ENCODE measurements at places on chromosomes 4 and X.

- DNase-seq, result no peak
These were observed 697.5 kb upstream of the GNPDA2 start for GRCh38 chr4:45423896-45424295.

GRCh38 chrX:41666251-41666650, 22.5 kb upstream of the GPR34 start:
- no peak for DNase-seq

DNA sequence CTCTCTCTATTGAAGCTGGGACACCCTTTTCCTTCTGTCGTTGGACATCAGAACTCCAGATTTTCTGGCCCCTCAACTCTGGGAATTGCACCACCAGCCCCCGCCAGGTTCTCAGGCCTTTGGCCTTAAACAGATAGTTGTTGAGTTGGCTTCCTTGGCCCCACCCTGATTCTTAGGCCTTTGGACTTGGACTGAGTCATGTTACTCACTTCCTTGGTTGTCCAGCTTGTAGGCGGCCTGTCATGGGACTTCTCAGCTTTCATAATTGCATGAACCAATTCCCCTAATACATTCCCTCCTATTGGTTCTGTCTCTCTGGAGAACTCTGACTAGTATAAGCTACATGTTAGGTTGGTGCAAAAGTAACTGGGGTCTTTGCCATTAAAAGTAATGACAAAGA, 195.7 kb downstream of the GPAT3 start:
- DNase-seq, result no peak

DNA sequence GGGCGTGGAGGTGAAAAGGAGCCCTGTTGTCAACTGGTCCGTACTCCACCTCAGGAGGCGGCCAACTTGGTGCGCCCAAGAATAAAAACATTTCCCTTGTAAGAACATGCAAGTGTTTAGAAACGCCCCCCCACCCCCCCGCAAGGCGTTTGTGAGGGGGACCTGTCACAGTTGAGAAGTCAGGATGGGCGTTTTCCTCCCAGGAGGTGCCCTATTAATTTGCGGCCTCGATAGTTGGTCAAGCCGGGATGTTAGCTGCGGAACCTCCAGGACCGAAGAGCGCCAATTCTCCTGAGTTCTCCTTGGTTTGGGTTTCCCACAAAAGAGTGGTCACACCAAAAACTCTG, 651 bp upstream of the SAP30 start:
- peak; percentile 10 for DNase-seq

DNA sequence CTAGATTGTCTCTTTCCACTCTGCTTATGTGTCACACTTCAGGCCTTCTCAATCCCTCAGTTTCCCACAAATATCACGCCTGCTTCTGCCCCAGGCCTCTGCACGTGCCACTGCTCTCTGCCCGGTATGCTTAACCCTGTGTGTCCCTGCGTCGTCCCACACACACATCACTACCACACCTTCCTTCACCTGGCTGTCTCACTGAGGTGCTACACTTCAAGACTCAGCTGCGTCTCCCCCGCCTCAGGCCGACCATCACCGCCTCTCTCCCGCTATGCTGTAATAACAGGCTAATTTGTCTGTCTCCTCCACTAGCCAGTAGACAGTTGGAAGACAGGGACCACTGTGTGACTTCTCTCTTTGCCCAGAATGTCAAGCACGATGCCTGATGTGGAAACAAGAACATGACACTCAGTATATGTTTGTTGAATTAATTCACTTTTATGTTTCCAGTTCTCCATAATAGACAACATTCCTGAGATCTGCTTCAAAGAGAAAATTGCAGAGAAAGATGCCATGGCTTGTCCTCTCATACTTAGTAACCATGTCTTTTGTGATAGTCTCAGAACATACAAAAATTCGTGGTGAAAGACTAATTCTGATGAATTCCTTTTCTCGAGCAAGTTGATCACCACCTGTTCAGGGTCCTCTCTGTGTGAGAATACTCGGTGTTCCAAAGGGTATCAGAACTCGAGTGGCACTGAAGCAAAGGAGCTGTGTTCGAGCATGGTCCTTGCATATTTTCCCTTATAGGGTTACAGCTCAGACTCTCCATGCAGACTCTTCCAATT, 54.2 kb downstream of the AFAP1 start:
- no peak for DNase-seq

DNA sequence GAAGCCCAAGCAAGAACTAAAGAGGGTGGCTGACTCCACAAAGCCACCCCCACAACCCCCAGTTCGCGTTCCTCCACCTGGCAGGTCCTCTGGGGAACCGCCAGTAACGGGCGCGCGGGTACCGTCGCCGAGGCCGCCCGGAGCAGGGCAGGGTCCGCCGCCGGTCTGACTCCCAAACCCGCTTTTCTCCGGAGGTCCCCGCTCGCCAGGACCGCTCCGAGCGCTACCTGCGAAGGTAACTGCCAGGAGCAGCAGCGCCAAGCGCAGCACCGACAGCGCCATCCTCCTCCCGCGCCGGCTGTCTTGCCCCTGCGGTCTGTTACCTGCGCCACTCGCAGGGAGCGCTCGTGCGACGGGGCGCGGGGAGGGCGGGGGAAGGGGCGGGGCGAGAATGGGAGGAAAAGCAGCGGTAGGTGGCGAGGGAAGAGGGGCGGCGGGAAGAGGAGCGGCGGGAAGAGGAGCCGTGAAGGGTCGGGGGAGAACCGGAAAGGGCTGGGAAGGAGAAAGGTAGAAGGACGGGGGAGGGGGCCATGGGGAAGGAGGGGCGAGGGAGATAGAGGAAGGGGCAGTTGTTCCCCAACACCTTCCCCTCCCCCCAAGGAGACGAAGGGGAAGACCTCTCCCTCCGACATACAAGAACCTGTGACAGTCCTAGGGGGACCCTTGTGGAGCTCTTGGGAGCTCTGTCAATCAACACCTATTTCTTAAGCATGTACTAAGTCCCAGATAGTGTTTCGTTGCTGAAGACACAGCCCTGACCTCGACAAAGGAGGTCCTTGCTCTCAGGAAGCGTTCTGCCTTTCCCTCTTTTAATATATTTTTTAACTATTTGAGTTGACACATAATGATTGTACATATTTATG, at the start of gene SPINK2:
Gene SPINK2 (minus strand): TSS at position 321 of the 863 bp plus-strand sequence. CDS start 39 bp downstream, at position 282.
- DNase-seq, result no peak

- DNase-seq, result peak; percentile 4
These were observed 40.7 kb upstream of the FAM9A start for GRCh38 chrX:8841911-8842310.

DNA sequence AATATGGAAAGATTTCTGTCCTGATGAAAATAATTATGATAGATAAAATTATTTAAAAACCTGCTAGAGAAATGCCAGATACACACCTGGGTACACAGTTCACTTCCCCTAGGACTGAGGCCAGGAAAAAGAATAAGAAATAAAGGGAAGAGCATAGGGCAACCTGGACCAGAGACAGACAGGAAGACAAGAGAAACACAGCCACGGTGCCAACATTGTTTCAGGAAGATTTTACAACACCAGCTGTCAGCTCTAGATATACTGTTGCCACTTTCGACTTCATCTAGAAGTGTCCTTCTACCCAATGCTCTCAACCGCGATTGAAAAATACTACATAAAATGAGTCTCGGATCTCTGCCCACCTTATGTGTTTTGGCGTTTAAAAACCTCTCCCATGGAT, 128.5 kb downstream of the MAML3 start:
- DNase-seq, result no peak

DNA sequence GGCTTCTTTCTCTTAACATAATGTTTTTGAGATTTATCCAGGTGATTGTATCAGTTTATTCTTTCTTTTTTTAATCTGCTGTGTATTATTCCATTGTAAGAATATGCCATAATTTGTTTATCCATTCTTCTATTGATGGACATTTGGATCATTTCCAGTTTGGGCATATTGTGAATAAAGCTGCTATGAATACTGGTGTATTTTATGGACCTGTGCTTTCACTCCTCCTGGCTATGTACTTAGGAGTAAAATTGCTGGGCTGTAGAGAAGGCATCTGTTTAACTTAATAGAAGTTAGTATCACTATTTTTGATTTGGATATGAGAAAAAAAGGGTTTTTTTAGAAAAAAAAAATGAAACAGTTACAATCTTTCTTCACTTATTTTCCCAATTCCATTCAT, 50.0 kb upstream of the FAM9C start:
- no peak for DNase-seq

DNA sequence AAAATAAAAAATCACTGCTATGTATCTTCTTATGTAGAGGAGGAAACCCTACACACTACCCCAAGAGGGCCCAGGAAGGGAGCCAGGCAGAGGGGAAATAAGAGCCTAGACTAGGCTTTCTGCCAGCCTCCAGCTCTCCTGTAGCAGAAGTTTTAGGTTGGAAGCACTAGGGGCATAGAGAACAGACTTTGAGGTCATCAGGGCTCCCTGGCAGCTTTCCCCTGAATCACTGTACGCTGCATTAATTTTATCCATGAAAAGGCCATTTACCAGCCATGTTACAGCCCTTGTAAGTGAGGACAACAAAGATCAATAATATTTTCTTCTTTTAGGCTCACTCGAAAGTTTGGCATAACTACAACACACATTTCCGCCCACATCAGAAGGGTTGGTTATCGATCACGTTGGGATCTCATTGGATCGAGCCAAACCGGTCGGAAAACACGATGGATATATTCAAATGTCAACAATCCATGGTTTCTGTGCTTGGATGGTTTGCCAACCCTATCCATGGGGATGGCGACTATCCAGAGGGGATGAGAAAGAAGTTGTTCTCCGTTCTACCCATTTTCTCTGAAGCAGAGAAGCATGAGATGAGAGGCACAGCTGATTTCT, 24.7 kb downstream of the RPL9 start:
- no peak for DNase-seq

GRCh38 chr4:1832690-1833089, 23.3 kb downstream of the LETM1 start:
- DNase-seq, result no peak

DNA sequence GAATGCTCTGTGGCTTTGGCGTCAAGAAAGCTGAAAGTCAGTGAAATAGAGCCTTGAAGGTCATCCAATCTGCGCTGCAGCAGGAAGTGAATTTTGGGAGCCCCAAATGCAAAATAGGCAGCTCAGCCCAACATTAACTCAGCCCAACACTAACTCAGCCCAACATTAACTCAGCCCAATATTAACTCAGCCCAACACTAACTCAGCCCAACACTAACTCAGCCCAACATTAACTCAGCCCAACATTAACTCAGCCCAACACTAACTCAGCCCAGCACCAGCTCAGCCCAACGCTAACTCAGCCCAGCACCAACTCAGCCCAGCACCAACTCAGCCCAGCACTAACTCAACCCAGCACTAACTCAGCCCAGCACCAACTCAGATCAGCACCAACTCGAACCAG, 71.5 kb downstream of the SORBS2 start:
- no peak for DNase-seq

- no peak for DNase-seq
These were observed 15.3 kb downstream of the RAB33B start for GRCh38 chr4:139469216-139469615.

DNA sequence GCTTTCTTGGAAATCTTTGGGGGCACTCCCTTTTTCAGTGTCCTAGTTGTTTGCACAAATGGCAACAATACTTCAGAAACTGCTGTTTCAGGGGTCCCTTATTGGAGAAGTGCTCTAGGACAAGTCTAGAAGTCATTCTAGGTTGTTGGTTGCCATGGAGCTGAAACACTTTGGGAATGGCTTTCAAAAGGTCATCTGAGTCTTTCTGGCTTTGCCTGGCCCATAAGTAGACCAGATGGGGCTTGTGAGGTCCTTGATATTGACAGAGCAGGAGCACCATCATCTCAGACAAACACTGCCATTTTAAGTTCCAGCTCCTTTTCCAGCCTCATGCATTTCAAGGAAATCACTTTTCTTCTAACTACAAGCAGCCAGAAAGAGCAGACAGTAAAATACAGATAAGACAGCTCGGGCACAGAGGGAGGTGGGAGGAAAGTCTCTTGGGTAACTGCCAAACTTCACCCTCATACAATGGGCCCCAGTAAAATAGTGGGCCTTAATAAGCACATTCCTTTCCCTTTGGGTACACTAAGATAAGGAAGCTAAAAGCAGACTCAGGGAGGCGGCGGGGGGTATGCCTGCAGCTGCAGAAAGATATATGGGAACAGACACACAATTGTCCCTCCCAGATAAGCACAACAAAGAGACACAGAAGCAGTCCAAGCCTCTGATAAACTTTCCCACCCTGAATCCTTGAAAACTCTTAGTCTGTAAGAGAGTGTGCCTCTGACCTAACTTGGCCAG, 8.5 kb upstream of the NXF3 start:
- no peak for DNase-seq

- DNase-seq, result peak; percentile 4
These were observed 264.0 kb upstream of the SLIT2 start for GRCh38 chr4:19987746-19988145.

- no peak for DNase-seq
These were observed 247.9 kb upstream of the VCX3A start for GRCh38 chrX:6782831-6783230.

DNA sequence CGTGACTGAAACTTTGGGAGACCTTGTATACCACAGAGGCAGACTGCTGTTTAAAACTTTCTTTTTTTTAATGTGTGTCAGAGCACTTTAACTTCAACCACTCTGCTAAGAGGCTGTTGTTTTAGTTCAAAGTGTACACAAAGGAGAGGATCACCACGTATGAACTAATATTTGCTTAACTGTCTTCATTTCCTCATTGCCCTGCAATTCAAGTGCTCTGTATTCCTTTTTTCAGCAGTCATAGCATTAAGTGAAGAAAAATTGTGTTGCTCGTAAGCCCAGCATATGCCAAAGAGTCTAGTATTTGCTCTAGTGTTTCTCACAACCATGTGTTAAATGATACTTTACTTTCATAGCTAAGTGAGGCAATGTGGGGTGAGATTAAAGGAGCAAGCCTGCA, 63.0 kb upstream of the HHIP start:
- no peak for DNase-seq

DNA sequence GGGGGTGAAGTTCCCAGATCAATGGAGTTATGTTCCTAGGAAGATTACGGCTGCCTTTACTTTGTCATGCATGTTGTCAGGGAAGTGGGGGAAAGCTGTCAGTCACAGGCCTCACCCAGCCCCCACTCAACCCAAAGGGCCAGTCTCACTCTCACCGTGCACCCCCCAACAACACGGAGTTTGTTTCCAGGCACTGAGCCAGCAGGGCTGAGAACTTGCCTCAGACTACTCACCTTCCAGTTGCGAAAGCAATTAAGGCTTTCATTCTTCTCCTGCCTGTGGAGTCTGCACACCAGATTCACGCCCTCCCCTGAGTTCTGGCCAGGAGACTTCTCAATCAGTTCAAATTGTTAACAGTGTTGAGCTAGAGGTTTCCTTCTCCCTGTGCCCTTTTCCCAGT, 114.3 kb downstream of the SH3BGRL start:
- no peak for DNase-seq

GRCh38 chr4:65046192-65047133, 623.8 kb downstream of the EPHA5 start:
- DNase-seq, result peak; percentile 44

DNA sequence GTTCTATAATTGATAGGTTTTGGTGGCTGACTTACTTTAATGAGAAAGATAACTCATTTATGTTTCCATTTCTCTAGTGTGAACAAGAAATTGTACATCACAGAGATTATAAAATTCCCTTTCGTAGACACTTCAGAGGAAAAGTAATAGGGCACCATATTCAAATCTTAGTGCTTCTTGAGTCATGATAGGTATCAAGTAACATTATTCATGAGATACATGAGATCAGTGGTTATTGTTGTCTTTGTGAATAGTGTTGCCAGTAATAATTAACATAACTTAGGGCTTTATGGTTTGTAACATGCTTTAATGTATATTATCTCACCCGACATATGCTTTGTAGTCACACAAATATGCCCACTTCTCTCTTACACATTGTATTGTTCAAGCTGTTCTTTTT, 73.7 kb upstream of the IL15 start:
- no peak for DNase-seq

- no peak for DNase-seq
These were observed 32.6 kb upstream of the FAM193A start for GRCh38 chr4:2503809-2504208.

- DNase-seq, result no peak
These were observed 22.8 kb downstream of the IL1RAPL1 start for GRCh38 chrX:28609917-28610613.

All from urothelium cell line (cell line).